ENCODE measurements at places on chromosomes 7 and 10.
A peak's percentile ranks its signal among the peaks of the same experiment; 100 is the strongest.

- no peak for DNase-seq
Measured at GRCh38 chr10:94353336-94353735, 9.4 kb downstream of the NOC3L start.

DNA sequence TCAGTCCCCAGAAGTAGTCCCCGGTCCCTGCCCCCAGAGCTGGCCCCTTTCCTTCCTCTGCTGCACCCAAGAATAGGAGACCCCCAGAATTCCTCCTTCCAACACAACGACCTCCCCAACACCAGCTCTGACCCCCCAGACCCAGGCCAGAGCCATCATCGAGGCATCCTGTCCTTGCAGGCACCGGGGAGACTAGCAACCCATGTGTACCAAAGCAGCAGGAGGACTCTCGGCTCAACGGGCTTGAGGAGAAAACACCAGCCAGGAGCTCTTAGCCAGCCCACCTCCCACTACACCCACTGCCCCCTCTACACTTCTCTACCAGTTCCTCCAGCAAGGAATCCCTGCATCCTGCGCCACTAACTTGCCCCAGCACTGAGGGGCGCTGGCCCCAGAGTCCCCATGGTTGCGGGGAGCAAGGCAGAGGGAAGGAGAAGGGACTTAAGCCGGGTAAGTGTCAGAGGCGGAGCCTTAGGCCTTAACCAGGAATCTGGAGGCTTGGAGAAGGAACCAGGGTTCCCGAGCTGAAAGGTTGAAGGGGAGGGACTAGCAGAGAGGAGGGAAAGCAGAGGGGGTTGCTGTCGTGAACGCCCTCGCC is 3.9 kb downstream of the GRID1 start:
- no peak for DNase-seq

DNA sequence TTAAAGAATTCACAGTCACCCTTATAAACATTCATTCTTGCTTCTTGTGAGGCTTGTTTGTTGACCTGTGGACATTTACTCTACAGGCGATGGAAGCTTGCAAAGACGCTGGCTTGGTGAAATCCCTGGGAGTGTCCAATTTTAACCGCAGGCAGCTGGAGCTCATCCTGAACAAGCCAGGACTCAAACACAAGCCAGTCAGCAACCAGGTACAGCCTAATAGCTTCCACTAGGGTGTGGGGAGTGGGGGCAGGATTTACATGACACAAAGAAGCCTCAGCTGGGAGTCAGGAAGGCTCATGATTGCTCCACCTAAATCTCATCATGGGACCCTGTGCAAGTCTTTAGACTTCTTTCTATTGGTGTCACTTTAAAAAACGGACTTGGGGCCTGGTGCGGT is 29.0 kb downstream of the AKR1D1 start:
- no peak for DNase-seq

GRCh38 chr10:3948843-3949242 is 163.8 kb upstream of the KLF6 start:
- DNase-seq, result no peak

GRCh38 chr7:114086537-114086913 is 167.7 kb upstream of the PPP1R3A start:
- peak; percentile 34 for DNase-seq

- DNase-seq, result peak; percentile 43
Measured at GRCh38 chr10:45249978-45250693, 65.3 kb downstream of the OR13A1 start.

DNA sequence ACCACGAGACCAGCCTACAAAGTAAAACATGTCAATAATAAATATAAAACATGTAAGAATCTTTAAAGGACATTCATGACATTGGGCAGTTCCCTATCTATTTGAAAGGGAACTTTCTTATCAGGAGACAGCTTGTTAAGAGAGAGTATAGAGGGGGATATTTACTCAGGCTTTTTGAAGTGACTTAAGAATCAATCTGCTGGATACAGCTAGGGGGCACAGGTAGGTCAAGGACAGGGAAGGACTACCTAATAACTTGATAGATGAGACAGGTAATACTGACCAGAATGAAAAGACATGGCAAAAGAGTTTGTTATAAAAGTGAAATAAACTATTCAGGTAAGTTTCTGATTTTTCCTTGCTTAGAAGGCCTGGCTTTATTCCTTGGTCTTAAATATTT is 21.8 kb upstream of the LRRD1 start:
- DNase-seq, result no peak

DNA sequence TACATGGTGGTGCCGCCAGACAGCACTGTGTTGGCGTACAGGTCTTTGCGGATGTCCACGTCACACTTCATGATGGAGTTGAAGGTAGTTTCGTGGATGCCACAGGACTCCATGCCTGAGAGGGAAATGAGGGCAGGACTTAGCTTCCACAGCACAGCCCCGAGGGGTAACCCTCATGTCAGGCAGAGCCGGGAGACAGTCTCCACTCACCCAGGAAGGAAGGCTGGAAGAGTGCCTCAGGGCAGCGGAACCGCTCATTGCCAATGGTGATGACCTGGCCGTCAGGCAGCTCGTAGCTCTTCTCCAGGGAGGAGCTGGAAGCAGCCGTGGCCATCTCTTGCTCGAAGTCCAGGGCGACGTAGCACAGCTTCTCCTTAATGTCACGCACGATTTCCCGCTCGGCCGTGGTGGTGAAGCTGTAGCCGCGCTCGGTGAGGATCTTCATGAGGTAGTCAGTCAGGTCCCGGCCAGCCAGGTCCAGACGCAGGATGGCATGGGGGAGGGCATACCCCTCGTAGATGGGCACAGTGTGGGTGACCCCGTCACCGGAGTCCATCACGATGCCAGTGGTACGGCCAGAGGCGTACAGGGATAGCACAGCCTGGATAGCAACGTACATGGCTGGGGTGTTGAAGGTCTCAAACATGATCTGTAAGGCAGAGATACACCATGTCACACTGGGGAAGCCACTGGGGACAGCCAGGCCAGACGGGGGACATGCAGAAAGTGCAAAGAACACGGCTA is 104.6 kb upstream of the TNRC18 start:
- no peak for DNase-seq

- DNase-seq, result no peak
Measured at GRCh38 chr7:75565132-75565837, 73.2 kb downstream of the SPDYE5 start.

GRCh38 chr7:135199439-135199838 is 11.9 kb downstream of the WDR91 start:
- no peak for DNase-seq

- DNase-seq, result no peak
Measured at GRCh38 chr10:35423505-35424306, 87.4 kb downstream of the CCNY start.

GRCh38 chr7:12827920-12828319 is 140.5 kb downstream of the ARL4A start:
- DNase-seq, result no peak

GRCh38 chr7:141715794-141716689 is 7.9 kb downstream of the WEE2 start:
- no peak for DNase-seq

GRCh38 chr7:100465702-100466311 is 1.7 kb upstream of the SPACDR start:
- DNase-seq, result no peak

GRCh38 chr10:113609704-113610108 is 54.1 kb downstream of the NRAP start:
- DNase-seq, result no peak

DNA sequence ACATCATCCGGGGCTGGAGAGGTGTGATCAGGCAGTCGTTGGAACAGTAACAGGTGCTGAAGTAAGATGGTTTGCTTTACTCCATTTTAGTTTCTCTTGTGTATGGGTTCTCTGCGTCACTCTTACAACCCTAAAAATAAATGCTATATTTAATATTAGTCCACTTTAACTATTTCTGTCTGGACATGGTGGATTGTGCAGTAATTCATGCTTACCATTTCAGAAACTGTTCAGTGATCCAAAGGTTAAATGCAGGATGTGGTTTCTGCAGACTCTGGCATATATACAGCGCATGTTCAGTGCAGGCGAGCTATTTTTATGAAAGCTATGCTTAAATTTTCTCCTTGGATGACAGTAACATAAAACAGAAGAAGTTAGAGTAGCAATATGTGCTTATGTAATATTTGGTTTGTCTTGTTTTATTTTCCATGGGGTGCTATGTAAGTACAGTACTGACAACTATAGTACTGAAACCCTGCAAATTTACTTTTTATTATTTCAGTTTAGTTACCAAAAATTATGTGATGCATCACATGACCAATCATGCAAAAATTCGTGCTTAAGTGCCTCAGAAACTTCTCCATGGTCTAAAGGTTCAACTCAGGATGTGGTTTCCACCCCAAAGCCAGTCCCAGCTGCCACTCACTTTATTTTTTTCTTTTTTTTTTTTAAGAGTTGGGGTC is 46.6 kb upstream of the GRID1 start:
- DNase-seq, result peak; percentile 67

GRCh38 chr10:13674645-13675588 is 88.2 kb downstream of the PRPF18 start:
- no peak for DNase-seq

DNA sequence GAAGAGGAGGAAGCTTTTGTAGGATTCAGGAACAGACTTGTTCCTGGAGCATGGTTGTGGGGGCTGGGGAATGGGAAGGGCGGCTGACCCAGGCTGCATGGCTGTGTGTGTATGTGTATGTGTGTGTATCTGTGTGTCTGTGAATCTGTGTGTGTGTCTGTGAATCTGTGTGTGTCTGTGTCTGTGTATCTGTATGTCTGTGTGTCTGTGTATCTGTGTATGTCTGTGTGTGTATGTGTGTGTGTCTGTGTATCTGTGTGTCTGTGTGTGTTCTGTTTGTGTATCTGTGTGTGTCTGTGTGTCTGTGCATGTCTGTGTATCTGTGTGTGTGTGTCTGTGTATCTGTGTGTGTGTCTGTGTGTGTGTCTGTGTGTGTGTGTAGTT is 6.6 kb upstream of the STX1A start:
- DNase-seq, result no peak

DNA sequence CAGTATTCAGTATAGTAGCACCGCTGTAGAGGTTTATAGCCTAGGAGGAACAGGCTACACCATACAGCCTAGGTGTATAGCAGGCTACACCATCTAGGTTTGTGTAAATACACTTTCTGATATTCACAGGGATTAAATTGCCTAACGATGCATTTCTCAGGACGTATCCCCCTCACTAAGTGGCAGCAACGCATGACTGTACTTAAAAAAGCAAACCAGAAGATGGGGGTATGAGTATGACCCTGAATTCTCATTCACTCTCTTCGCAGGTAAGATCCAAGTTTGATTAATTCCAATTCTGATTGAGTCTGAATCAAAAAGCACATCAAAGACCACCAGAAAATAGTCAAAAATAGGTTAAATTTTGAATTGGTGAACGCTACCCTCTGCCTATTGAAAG is 972 bp downstream of the ORC5 start:
- DNase-seq, result peak; percentile 9

GRCh38 chr7:21542891-21543527 is at the start of gene DNAH11:
Gene DNAH11, plus strand, starts transcription at chr7:21543039. Its CDS starts 207 bp downstream, at chr7:21543246.
- peak; percentile 88 for DNase-seq

DNA sequence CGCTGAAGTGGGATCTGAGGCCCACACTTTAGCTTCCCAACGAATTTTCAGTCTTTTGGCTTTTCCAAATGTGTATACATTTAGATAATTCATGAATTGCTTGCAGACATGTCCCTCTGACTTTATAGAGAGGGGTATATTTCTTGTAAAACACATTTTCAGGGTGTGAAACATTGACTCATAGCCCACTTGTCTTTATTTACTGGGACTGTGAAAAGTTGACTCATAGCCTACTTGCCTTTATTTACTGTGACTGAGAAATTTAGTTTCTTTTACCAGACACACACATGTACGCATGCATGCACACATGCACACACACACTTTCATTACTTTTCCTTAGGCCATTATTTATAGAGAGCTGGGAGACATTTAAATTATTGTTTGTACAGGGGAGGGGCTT is 79.1 kb downstream of the VTI1A start:
- DNase-seq, result no peak

GRCh38 chr10:43153901-43154300 is 15.7 kb downstream of the CSGALNACT2 start:
- DNase-seq, result no peak

DNA sequence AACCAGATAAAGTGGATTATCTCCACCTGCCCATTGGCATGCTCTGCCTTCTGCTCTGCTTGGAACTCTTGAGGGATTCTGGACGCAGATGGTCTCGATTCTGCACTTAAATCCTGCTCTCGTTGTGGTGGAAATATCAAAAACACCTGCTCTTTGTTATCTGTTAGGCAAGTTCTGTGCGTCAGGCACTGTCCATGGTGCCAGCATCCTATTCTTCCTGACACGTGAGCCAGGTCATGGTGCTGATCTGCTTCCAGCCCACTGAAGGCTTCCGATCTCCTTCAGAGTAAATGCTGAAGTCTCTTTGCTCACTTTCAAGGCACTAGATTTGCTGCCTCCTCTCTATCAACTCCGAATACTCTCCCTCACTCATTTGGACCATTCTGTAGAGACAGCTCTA is 505.6 kb downstream of the HTR7 start:
- no peak for DNase-seq

DNA sequence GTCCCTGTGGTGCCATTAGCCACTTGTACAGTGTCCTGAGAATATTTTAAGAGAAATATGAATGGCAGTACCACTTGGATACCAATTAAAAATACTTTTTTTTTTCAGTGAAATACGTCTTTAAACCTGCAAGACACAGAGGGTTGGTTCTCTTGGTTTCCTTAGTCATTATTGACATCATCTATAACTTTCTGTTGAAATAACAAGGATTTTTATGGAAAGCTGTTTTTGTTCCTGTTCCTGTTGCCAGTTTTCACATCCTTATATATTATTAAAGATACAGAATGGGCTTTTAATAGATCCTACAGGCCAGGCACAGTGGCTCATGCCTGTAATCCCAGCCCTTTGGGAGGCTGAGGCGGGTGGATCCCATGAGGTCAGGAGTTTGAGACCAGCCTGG is 579.9 kb downstream of the AUTS2 start:
- DNase-seq, result no peak

GRCh38 chr7:42935861-42936260 is 3.7 kb downstream of the MRPL32 start:
- DNase-seq, result no peak

GRCh38 chr10:76632767-76633051 is 1004.9 kb downstream of the KCNMA1 start:
- no peak for DNase-seq

- no peak for DNase-seq
Measured at GRCh38 chr7:55304018-55304762, 60.9 kb upstream of the LANCL2 start.

- DNase-seq, result no peak
Measured at GRCh38 chr7:131720703-131721102, 164.3 kb upstream of the PODXL start.
